ENCODE measurements at places on chromosomes 3 and 15. TPM values are rescaled to one million over a fixed set of nuclear protein-coding genes. Genes with fewer than 3 reads are reported as not detected.

DNA sequence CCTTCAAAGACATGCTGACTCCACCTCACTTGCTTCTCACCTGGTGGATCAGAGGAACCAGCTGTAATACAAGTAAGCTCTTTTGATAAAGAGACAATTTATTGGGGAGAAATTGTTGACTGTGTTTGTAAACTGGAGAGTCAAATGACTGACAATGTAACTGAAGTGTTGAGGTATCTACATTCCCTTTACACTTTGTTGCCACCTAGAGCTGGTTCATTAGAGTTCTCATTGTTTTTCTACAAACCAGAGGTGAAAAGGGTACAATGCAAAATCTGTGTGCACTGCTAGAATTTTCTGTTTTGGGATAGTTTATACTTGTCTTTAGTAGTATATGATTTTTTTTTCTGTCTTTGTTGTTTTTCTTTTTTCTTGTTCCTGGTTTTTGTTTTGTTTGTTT, 8.7 kb upstream of the LRRC58 start:
- no peak for DNase-seq

The TNFAIP8L3 gene
- polyA plus RNA-seq, result 1.8 TPM

DNA sequence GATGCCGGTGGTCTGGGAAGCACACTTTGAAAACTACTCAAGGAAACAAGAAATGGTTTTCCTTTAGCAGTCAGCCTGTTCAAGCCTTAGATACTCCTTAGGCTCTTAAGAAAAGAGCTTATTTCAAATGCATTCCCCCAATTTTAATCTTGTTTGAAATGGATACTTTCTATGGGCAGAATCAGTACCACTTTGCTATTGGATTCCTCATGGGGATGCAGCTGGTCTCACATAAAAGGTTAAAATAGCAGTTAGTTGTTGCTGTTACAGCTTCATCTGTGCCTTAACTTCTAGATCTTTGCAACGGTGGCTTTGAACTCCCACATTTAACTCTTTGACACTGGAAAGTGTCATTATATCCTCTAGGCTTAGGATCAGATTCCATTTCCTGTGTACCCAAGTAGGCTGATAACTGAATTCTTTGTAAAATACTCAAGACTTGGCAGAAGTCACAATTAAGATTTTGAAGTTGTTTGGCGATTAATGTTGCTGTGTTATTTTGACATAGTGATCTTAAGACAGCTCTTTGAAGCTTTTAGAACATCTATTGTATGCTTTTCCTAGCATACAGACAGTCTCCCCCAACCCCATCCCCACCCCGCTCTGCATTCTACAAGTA, 2.2 kb downstream of the THBS1 start:
- DNase-seq, result no peak

The PDZRN3 gene
- polyA plus RNA-seq, result not detected

- DNase-seq, result peak; percentile 96
These were observed 9.3 kb upstream of the NR2E3 start for GRCh38 chr15:71800835-71801745.

- no peak for DNase-seq
These were observed 15.8 kb upstream of the SLC6A1 start for GRCh38 chr3:10976770-10977169.

All from A549 (cell line).